ENCODE measurements at places on chromosomes 2 and 18. TPM values are rescaled to one million over a fixed set of nuclear protein-coding genes. Genes with fewer than 3 reads are reported as not detected.

SULT1C2 gene
- 89.6 TPM for polyA plus RNA-seq

GPR155 gene
- polyA plus RNA-seq, result 12.4 TPM

NDC80 gene
- polyA plus RNA-seq, result 43.4 TPM

IL1R1 gene
- 31.9 TPM for polyA plus RNA-seq

SPP2 gene
- polyA plus RNA-seq, result not detected

LAMA3 gene
- polyA plus RNA-seq, result 2.0 TPM

ANKRD62 gene
- 0.10 TPM for polyA plus RNA-seq

CNTNAP5 gene
- polyA plus RNA-seq, result 0.03 TPM

MRO gene
- polyA plus RNA-seq, result 2.2 TPM

DLGAP1 gene
- 6.2 TPM for polyA plus RNA-seq

RBMS1 gene
- 177 TPM for polyA plus RNA-seq

RMC1 gene
- polyA plus RNA-seq, result 28.7 TPM

SLC9A4 gene
- polyA plus RNA-seq, result 7.0 TPM

GPN1 gene
- 64.5 TPM for polyA plus RNA-seq

SLC38A11 gene
- 6.6 TPM for polyA plus RNA-seq

RAPGEF4 gene
- 13.4 TPM for polyA plus RNA-seq

Data from left kidney (tissue), 8 donors.